ENCODE measurements at places on chromosomes 16 and 17.

DNA sequence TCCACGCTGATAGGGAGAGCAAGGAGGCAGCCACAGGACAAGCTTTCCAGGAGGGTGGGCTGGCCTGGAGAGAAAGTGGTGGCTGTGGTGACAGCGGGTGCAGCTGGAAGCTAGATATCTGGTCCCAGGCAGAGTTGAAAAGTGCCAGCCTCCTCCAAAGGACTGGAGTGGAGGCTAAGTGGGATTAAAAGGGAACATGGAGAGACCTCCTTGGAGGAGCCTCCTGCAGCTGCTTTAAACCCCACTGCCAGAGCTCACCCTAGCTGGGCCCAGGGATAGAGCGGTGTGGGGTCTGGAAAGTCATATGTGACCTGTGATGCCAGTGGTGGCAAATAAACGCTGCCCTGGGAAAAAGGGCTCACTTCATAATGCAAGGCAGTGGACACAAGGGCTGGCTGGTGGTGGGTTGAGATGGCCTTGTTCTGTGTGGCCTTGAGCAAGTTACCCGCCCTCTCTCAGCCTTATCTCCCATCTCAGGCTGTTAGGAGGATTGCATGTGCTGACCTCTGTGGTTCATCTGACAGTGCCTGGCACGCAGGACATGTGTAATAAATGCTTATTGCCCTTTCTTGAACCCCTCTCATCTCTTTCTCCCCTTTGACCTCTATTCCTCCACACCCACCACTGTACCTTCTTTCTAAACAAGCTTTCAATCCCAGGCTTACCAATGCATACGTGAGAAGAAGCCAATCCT is 61.0 kb upstream of the LGALS9 start:
- DNase-seq: no peak

- DNase-seq: no peak
Measured at GRCh38 chr16:11619327-11619851, 32.7 kb upstream of the LITAF start.

GRCh38 chr17:21034340-21035235 is 8.2 kb downstream of the USP22 start:
- no peak for DNase-seq

DNA sequence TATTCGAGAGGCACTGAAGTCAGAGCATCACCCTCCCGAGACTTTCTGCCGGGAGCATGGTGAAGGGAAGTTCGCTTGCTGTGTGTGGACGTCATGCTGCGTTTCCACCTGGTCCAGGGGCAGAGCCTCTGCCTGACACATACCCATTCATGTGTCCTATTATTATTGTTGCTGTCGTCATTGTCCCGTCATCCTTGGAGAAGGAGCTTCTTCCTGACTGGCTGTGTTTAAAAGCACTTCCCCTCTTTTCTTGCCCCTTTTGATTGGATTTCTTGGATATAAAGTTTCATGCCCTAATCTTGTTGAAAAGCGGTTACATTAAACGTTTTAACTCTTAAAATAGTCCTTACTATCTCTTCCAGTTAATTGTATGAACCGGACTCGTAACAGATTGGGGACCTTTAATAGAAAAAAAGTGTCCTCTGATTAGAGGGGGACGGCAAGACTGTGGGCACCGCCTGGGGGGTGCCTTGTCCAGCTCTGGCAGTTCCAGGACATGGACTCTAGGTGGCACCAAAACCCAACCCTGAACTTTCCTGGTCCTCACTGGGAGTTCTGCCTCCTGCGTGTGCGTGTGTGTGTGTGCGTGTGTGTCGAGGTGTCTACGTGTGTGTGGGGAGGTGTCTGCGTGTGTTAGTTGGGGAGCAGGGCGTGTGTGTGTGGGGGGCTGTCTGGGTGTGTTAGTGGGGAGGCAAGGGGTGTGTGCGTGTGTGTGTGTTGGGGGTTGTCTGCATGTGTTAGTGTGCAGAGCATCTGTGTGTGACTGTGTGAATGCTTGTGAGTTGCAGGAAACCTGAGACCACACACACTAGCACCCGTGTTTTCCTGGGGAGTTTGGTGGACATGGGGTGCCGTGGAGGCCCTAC is 133.3 kb upstream of the CIBAR2 start:
- peak; percentile 47 for DNase-seq

GRCh38 chr17:21286066-21286770 is 1.7 kb downstream of the MAP2K3 start:
- no peak for DNase-seq

DNA sequence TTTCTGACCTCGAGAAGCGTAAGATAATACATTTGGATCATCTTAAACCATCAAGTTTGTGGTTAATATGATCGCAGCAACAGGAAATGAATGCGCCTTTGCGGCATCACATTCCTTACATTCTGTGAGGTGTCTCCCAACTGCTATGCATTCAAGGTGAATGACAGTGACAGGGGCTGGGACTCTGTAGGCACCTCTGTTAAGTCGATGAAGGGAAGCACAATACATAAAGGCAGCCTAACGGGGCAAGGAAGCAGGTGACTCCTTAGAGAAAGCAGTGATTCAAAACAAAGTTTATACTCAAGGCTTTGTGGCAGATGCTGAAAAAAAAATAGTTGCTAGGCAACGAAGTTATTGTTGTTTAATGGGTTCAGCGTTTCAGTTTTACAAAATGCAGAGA is 21.6 kb upstream of the EVPL start:
- no peak for DNase-seq

- DNase-seq: no peak
Measured at GRCh38 chr17:21005367-21005766, 37.4 kb downstream of the USP22 start.

All from stimulated activated CD4-positive, alpha-beta T cell treated with anti-CD3 and anti-CD28 coated beads, Interleukin-2, amount 100 ng/mL, for 48 hours (primary cell).